ENCODE measurements at places on chromosomes 4 and X. TPM values are rescaled to one million over a fixed set of nuclear protein-coding genes. Genes with fewer than 3 reads are reported as not detected.

The FRG2 gene
- not detected for total RNA-seq

The ANXA10 gene
- total RNA-seq: not detected

DNA sequence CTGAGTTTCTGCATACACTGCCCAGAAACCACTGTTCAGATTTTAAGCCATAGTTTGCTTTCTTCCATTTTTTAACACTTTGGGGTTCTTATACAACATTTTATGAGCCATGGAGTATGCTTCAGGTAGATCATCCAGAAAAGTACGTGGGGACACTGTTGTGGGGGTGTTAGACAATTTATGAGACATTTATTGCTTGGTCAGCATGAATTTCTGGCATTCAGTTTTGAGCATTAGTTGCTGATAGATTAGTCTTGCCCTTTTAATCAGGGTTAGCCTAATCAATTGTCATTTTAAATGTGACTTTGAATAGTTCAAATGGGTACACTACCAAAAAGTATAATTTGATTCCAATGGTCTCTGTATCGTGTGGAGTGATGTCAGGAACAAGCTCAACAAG, 434.9 kb downstream of the GPM6A start:
- DNase-seq: no peak

- no peak for DNase-seq
Observed at GRCh38 chr4:83569987-83570386, 34.1 kb downstream of the GPAT3 start.

The RRH gene
- not detected for total RNA-seq

DNA sequence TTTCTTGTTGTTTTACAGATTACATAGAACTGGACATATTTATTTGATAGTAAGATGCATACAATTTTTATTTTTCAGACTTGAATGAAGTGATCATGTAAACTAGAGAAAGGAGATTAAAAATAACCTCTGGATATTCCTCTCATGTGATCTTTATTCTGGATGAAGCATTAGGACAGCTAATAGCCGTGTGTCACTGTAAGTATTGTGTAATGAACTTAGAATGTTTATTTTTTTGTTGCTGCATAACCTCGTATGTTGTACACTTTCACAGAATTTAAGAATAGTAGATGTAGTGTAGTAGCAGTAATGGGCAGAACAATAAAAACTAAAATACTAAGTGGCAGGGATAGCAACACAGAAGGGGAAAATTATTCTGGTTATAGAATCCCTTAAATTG, 2094.5 kb upstream of the TENM3 start:
- no peak for DNase-seq

DNA sequence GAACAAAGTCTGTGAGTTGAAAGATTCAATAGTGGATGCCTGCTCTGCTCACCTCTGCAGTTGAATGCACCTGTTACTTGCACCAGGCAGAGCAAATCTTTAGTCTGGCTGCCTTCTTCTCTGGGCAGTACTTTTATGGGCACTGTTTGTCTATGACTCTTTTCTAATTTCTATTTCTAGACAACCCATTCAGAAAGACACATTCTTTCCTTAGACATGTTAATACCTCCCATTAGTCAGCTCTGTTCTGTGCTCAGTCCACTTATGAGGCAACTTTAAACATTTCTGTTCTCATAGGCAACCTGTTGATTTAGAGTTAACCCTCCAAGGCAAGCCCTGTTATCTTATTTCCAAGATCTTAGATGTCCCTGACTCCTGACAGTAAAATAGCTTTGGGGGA, 108.9 kb downstream of the SYNPO2 start:
- DNase-seq: no peak

DNA sequence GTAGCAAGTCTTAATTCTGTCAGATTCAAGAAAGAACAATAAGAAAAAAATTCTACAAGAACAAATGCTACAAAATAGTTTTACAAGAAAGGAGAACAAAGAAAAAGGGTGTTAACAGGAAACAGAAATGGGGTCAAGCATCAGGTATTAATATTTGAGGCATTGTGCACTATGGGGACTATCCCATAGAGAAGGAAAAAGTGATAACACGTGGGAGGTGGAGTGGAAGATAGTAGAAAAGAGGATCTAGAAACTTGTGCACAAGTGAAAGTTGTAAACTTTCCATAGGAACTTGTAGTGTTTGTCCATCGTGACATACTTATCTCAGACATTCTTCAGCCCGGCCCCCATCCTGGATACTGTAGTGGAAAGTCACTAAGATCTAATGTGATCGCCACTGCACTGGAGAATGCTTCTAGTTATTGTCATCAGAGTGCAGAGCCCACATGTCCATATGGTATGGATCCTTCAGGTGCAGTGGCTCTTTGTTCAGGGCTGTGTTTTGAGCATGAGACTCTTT, 15.4 kb upstream of the NFXL1 start:
- no peak for DNase-seq

DNA sequence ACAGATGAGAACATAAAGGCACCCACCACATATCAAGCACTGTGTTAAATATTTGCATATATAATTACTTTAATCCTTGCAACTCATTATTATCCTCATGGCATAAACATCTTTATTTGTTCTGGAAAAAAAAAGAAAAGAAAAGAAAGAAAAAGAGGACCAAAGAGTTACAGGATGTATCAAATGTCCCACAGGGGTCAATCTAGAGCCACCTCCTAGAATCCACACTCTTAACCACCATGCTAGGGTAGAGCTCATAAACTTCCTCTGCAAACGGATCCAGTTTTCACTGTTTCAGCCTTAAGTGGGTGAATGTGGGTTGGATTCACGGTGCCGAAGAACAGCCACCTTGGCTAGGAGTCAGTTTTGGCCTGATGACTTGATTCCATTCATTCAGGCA, 171.1 kb upstream of the PPARGC1A start:
- DNase-seq: no peak

- no peak for DNase-seq
Observed at GRCh38 chr4:10662937-10663336, 21.6 kb downstream of the CLNK start.

DNA sequence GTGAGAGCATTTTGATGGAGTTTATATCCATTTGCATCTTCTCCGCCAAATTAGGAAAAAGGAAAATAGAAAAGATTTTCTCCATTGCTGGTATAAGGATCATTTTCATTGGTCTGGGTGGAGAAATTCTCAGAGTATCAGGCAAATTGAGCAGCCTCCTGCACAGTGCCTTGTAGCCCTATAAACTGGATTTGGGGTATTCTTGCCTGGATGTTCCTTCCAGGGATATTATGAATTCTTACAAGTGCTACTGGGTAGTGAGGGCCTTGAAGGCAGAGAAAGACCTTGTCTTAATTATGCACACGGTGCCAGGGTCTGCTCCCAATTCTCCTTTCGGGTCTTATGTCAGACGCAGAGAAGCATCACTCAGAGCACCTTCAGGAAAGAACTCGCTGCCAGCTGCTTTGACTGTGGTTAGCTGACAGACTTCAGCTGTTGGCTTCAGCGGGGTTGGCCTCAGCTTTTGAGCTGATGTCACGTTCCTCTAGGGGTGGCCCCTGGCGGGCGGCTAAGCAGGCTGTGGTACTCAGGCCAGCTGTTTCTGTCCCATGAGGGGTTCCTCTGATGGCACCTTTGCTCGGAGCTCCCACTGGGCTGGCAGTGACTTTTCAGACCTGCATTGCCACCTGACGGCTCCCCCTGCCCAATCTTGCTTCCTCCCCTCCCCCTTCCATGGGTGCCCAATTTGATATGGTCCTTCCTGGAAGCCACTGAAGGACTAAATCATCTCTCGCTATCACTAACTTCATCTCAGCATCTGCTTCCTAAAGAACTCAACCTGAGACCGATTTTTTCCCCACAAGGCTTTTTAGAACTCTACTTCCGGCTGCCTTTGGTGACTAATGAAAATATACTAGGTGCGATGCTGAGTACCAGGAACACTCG, 519.5 kb downstream of the BCOR start:
- peak; percentile 76 for DNase-seq

The STOX2 gene
- total RNA-seq: not detected

GRCh38 chr4:181272422-181272821, 970.8 kb upstream of the TENM3 start:
- DNase-seq: no peak

GRCh38 chr4:158775091-158775651, 6.3 kb downstream of the FNIP2 start:
- DNase-seq: no peak

DNA sequence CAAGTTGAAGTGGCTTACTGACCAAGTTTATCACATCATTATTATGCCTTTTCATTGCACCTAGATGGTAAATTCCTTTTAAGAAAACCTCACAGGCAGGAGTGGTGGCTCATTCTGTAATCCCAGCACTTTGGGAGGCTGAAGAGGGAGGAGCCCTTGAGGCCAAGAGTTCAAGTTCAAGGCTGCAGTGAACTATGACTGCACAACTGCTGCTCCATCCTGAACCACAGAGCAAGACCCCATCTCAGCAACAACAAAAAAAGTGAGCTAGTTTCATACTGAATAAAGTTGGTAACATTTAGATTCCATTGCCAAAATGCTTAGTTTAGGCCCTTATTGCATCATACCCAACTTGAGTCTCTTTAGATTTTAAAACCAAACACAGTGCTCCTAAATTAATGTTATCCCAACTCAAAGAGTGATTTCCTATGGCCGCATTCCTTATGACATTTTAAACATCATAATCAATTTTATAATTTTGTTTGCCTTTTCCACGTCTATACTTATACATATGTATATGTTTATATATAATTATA, 36.0 kb downstream of the PDS5A start:
- DNase-seq: no peak

DNA sequence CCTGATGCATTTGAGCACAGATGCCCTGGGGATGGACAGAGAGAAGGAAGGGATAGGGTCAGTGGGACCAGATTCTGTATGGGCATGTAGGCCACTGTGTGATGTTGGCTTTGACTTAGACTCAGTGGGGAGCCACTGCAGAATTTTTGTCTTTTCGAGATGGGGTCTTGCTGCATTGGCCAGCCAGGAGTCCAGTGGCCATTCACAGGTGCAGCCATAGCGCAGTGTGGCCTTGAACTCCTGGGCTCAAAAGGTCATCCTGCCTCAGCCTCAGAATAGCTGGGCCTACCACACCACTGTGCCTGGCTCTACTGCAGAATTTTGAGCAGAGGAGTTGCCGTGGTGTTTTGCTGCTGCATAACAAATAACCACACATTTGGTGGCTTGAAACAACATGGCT, 22.8 kb downstream of the TBC1D14 start:
- no peak for DNase-seq

- DNase-seq: no peak
Observed at GRCh38 chr4:139208404-139208945, 31.5 kb upstream of the ELF2 start.

DNA sequence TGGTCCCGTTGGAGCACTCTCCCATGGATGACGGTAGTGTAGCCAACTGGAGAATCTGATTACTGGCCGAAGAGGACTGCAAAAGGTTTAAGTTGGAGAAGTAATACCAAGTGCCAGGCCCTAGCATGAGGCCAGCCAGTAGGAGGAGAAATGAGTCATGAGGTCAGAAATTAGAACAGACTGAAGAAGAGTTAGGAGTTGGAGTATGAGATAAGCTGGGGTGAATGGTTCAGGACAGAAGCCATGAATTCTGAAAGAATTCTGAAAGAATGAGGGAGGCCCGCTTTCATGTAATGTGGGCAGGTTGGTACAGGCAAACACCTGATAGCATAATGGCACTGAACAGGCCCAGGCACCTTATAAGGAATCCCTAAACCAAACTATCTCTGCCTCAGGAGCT, 18.4 kb upstream of the STK26 start:
- no peak for DNase-seq

GRCh38 chr4:72858328-72858727, 211.2 kb downstream of the COX18 start:
- no peak for DNase-seq

DNA sequence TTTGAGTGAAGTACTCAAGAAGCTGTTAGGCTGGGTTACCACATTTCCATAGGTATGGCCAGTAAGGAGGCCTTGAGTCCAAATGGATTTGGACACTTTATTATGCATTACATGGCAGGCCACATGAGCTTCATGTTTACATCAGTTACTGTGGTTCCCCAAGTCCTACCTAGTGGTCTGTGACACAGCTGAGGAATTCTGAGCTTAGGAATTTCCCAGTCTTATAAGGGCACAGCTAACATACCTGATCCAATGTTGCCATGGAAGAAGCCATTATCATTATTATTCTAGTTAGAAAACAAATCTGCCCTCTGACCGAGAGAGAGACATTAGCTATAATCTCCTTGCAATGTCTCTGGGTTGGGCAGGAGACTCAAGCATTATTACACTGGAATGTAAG, 174.4 kb upstream of the NUDT10 start:
- DNase-seq: no peak

DNA sequence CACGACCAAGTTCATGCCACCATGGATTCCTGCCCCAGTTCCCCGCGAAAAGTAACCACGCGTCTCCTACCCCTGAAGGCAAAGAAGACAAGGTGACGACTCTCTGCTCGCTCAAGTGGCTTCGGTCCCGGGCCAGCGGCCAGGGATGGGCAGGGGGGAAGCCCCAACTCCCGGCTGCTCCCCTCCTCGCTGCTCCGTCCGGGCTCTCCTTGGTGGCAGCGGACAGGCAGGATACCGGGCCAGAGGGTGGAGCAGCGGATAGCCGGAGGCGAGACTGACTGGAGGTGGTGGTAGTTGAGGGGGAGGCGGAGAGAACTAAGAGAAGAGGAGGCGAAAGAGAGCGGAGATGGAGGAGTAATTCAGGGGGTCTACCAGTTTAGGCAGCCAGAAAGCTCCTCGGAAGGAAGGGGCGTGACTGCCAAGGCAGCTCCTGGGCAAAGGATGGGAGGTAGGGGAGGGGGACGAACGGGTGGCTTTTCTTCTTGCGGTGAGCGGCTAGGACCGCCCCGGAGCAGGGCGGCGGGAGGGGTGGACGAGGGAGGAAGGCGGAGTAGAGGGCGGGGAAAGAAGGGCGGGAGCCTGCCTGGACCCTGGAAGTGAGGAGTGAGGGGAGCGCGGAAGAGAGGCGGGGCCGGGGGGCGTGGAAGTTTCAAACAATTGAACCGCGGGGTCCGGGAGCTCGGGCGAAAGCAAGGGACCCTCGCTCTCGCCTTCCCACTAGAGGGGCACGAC, at the start of gene AMOT:
Gene AMOT (minus strand): TSS at position 450 of the 732 bp plus-strand sequence. CDS start 17,705 bp downstream, outside the sequence.
- peak; percentile 88 for DNase-seq

DNA sequence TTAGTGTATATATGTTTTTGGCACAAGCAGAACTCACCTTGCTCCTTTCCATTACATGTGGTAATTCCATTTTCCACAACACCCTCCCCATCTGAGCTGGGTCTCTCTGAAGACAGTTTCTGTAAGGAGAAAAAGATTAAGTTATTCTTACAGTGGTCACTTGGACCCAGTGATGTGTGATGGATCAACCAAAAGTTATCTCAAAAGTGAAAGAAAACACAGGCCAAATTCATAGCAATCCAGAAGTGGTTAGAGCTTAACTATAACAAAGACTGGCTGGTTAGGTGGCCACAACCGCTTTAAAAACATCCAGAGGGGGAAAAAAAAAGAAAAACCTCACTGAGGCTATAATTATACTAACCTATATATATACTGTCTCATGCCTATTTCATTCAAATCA, 123.7 kb downstream of the AFAP1 start:
- DNase-seq: no peak

The PDGFC gene
- not detected for total RNA-seq

- no peak for DNase-seq
Observed at GRCh38 chr4:133624744-133625143, 475.6 kb downstream of the PCDH10 start.

- no peak for DNase-seq
Observed at GRCh38 chr4:139852612-139853269, 187.1 kb downstream of the MGST2 start.

- peak; percentile 82 for DNase-seq
Observed at GRCh38 chrX:155056877-155057792, 13.8 kb downstream of the CMC4 start.

The FAT4 gene
- total RNA-seq: not detected

Measured in activated CD4-positive, alpha-beta T cell treated with anti-CD3 and anti-CD28 coated beads, Interleukin-2, amount 10 ng/mL, durations not matched to agents 24 days and 14 days (primary cell).